ENCODE measurements at places on chromosomes 2 and 18. TPM values are rescaled to one million over a fixed set of nuclear protein-coding genes. Genes with fewer than 3 reads are reported as not detected.

The TDRD15 gene
- 0.42 TPM for total RNA-seq

The TNS1 gene
- total RNA-seq: 2,296 TPM

The ACOXL gene
- total RNA-seq: not detected

The IL36A gene
- not detected for total RNA-seq

The ANO7 gene
- 1.2 TPM for total RNA-seq

The PLCL1 gene
- 26.2 TPM for total RNA-seq

- DNase-seq: no peak
Observed at GRCh38 chr2:230974096-230974913, 21.6 kb upstream of the SPATA3 start.

DNA sequence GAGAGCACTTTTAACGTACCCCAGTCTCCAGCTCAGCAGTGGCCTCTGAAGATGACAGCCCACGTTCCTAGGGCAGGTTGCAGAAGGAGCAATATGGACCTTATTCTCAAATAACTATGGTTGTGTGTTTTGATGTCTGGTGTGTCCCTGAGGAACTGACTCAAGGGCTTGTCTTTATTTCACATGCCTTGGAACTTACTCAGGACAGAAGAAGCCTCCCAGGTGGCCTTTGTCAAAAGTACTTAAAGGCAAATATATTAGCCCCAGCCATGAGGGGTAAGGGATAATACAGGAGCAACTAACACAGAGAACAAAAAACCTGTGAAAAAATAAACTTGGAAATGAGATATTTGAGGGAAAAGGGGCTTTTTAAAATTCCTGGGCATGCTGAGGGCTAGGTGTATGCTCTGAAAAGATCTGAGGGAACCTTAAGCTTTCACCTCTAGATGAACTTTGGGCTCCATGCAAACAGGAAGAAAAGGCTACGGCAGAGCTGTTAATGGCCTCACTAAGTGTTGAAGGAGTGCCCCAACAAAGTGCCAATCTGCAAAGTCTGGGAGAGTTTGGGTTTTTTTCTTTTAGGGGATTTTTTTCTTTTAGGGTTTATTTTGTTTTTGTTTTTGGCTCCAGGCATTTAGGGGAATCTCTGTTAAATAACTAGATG lies 40.3 kb downstream of the SRBD1 start:
- no peak for DNase-seq

DNA sequence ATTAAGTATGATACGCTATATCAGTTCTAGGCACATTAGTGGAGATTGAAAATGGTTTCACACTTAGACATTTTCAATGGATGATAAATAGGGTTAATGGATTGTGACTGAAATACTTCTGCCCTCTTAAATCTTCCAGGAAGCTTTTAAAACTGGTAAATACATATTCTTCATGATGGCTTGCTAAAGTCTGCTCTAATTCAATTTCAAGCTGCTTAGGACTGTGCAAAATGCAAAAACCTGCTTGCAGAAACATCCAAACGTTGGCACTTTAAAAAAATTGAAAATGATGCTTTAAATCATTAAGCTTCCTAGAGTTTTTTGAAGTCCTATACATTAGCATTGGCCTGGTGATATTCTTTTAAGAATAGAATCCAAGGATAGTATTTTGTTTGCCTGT lies 214.8 kb upstream of the FSHR start:
- no peak for DNase-seq

- DNase-seq: no peak
Observed at GRCh38 chr2:12616456-12617156, 100.1 kb upstream of the TRIB2 start.

DNA sequence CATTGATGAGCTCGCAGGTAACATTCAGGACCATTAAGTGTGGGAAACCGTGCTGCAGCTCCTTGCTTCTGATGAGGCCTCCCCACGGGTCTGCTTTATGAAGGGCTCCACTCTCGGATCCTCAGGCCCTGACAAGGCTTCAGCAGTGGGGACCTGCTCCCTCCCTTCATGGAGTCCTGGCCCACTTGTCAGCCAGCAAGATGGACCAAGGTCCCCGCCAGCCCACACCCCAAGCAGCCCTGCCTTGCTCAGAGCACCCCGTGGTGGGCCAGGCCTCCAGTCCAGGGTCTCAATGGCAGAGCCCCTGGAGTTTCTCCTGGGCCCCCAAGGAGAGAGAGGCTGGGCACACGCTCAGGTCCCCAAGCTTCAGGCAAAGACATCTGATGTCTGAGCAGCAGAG lies 41.5 kb downstream of the CROCC2 start:
- no peak for DNase-seq

GRCh38 chr2:133122529-133122928 lies 445.7 kb downstream of the NCKAP5 start:
- DNase-seq: no peak

GRCh38 chr18:74598350-74599001 lies 806 bp downstream of the ZNF407 start:
- DNase-seq: no peak

DNA sequence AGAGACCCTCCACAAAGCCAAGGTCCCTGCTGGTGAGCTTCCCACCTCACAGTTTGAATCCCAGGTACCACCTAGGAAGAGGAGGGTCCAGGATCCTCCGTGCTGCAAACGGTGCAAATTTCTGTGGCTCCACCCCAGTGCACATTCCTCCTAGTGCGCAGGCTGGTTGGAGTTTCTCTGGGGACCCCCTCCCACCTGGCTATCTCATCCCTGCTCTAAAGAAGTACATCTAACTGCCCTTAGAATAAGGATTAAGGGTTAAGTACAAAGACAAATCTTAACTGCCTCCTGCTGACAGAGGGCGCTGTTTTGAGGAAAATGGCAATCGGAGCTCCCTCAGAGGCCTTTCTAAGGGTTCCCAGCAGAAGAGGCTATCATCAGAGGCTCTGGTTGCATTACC lies 109.6 kb upstream of the FSIP2 start:
- no peak for DNase-seq

DNA sequence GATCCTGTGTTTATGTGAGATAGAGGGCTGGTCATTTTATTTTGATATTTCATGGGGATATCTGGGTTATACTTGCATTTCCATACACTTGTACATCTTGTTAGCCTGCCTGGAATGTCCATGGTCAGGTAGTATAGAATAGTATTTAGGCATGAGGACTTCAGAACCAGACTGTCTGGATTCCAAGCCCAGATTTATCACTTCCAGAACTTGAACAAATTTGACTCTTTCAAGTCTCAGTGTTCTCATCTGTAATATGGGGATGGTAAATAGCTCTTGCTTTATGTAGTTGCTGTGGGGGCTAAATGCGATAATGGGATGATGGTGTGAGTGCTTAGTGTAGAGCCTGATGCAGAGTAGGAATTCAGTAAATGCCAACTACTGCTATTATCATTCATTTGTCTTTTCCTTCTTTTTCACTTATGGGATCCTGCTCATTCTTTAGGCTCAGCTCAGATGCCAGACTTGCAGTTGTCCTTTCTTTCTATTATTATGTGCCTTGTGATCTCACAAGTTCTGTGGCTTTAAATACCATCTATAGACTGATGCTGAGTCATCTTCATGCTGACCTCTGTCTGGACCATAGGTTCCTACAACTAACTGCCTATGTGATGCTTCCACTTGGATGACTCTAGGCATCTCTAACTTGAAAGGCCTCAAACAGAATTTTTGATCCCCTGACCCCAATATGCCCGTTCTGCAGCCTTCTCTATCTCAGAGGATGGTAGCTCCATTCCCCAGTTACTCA lies 67.4 kb downstream of the POLE4 start:
- DNase-seq: no peak

- no peak for DNase-seq
Observed at GRCh38 chr2:207283356-207283755, 117.6 kb upstream of the KLF7 start.
